ENCODE measurements at places on chromosomes 11 and 22.

DNA sequence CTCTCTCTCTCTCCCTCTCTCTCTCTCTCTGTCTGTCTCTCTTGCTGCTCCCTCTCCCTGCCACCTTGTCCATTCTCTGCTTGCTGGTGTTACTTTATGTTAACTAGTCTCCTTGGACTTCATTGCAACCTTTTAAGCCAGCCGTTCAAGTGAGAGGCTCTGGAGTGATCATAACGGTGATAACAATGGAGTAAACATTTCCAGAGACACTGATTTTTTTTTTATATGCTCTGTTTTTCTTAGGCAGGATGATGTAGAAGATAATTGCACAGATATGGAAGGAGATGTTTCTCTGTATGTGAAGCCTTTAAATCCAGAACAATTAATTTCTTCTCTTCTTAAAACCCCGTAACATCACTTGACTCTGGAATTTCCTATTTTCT lies 287.7 kb downstream of the TMEM135 start:
- DNase-seq = no peak

DNA sequence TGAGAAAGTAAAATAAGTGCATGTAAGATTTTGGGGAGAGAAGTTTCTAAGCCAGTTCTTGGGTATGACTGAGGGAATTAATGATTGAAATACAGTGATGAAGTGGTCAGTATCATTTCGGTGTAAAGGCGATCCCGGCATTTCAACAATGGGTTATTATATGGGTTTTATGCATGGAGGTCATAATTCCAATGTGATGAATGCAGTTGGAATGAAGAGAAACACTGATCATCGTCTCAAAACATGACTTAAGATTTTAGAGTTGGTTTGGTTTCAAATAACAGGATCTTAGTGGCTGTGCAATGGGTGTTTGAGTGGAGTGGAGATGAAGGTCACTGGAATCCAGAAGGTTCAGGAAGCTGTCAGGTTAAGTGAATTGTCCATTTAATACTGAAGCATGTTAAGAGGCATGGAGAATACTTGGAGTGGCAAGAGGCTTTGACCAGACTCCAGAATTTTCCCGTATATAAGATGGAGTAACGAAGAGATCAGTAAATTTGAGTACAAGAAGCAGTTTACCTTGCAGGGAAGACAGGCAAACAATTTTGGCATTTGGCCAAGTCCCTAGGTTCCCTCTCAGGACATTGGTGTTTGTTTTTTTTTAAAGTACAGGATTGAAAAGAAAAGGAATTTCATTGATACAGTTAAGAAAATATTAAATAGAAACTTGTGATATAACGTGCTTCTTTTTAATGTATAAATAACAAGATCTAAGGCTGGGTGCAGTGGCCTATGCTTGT lies 96.4 kb upstream of the BIRC3 start:
- no peak for DNase-seq

DNA sequence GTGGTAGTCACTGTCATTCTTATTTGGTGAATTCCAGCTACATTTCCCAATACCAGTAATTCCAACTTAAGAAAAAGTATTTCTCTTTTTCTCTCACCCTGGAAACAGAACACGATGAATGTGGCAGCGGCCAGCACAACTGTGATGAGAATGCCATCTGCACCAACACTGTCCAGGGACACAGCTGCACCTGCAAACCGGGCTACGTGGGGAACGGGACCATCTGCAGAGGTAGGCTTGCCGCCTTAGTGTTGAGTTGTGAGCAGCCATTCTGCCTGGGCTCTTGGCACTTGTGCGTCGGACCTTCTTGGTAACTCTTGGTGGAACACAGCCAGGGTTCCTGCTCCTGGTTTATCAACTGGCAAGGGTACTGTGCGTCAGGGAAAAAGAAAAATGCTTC lies 559.8 kb downstream of the NELL1 start:
- no peak for DNase-seq

GRCh38 chr11:62538470-62539237 lies 8.0 kb downstream of the AHNAK start:
- DNase-seq = no peak

DNA sequence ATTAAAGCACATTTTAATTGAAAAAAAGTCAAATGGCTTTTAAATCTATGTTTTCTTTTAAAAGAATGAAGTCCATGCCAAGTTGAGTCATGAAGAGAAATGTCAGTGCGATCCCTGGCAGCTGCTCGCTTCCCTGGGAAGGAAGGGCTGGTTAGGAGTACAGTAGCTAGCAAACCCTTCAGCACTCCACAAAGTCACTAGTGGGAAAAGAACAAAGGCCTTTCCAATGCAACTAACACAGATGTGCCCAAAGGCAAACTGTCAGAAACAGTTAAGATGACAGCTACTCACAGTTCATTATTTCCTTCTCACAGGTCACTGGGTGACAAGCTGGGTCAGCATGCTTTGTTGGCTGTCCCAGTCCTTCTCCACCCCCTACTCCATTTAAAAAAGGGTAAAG lies 308.7 kb downstream of the DCDC1 start:
- DNase-seq = no peak

- DNase-seq = no peak
Observed at GRCh38 chr11:117519590-117519989, 191.9 kb downstream of the CEP164 start.

GRCh38 chr11:121576531-121576930 lies 123.8 kb upstream of the SORL1-AS1 start:
- no peak for DNase-seq

- DNase-seq = no peak
Observed at GRCh38 chr11:2927121-2927800, 2.0 kb downstream of the PHLDA2 start.

GRCh38 chr22:46676881-46677280 lies 56.7 kb downstream of the GRAMD4 start:
- no peak for DNase-seq

DNA sequence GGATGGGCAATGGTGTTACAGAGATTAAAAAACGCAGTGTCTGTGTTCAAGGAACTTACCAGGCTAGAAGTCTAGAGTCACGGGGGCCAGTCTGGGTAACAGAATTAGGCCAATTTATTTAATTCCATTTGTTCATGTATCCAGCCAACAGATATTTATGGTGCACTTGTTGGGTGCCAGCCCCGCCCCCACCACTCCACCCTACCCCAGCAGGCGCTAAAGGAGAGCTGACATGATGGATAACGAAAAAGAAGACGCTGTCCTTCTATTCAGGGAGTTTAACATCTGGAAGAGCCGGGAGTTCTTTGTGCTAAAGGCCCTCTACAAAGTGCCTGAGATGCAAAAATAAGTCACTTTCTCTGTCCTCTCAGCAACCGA lies 1.1 kb upstream of the BMAL1 start:
- no peak for DNase-seq

- no peak for DNase-seq
Observed at GRCh38 chr22:28999510-28999909, 62.1 kb downstream of the C22orf31 start.

GRCh38 chr11:121807051-121807450 lies 309.0 kb downstream of the BLID start:
- DNase-seq = no peak

DNA sequence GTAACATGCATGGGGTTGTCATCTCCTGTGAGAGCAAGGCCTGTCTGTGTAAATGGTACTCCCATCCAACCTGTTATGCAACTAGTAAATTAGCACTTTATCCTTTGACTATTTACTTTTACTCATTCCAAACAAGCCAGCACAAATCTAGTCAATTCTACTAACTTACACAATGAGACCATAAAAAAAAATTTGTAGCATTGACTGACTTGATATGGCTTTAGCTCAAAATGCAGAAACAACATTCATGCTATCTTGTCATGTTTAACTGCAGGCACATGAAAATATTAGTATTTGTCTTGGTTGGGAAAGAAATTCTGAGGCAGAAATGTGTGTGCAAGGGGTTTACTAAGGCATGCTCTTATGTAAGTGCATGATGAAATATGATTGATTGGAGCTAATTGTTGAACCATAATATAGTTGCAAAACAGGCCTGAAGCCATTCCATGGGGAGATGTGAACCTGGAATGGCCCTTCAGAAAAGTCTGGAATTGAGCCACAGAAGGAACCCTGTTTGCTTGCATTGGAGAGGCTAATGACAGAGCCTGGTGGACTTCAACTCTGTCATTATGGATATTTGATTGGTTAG lies 2.5 kb downstream of the SLC22A25 start:
- no peak for DNase-seq

DNA sequence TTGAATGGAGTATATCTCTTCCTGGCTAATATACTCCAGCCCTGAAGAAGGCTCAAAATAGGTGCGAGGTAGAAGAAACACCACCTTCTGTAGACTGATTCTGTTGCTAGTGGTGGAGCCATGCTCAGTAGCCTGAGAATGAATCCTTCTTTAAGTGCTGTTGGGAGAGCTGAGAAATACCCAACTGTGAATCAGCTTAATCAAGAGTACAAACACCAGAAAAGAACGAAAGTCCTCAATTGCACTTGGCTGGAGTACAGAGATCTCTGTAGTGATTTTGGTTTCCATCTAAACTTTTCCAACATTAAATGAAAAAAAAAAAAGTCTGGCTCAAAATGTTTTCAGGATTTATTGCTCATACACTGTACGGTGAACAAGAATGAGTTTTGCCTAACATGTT lies 619.1 kb downstream of the METTL15 start:
- DNase-seq = no peak

GRCh38 chr11:85685820-85686459 lies at the start of gene CCDC89:
Gene CCDC89 (minus strand): TSS chr11:85686195. CDS start chr11:85686130, 65 bp downstream.
- no peak for DNase-seq

GRCh38 chr11:3088806-3089205 lies 31.6 kb upstream of the CARS1 start:
- no peak for DNase-seq

DNA sequence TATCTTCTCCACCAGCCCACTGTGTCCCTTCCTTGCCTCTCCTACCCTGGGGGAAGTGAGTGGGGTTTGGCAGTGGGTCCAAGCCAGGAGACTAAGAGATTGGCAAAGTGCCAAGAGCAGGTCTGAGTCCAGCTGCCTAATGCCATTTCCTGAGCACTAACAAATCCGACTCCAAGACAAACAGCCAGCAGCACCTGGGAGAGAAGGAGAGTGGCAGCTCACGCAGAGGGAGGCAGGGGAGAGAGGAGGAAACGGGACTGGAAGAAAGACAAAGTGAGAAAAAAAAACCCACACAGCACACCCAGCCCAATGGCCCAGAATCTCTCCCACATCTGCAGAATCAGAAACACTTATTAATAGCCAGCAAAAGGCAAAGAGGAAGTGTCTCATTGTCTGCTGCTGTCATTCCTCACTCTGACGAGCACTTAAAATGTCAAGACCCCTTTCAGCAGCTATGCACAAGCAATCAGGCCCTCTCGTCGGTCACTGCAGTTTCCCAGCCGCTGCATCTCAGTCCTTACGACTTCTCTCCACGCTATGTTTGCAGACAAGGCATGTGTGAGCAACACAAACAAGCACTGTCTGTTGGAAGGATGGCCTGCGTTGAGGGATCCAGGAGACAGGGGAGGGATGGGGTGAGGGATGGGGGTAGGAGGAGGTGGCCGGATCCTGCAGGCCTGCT lies 558.4 kb upstream of the CADM1 start:
- no peak for DNase-seq

GRCh38 chr11:16301462-16301861 lies 54.9 kb downstream of the SOX6 start:
- DNase-seq = no peak

DNA sequence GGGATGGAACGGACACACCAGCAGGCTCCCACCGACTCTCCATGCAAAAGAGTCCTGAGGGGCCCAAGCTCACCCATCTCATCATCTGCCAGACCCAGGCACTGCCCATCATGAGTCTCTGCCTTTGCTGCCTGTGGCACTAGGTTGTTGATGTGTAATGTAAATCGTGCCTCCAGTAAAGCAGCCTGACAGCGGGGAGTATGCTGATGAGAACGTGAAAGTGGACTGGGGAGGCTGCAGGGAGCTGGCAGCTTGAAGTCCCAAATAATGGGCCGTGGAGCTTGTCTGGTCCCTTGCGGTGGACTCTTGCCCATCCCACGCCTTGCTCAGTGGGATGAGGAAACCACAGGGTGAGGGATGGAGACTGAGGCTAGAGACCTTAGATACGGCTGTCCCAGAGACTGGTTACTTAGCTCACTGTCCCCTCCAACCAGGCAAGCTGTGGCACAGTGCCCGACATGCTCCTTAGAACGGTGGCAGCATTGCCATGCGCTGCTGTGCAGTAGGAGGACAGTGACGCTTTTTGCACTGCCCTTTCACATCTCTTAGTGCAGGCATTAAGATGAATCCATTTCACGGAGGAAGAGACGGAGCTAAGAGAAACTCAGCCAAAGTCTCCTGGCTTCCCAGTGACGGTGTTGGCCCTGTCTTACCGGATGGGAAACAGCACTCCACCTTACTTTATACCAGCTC lies 39.6 kb upstream of the PLET1 start:
- no peak for DNase-seq

GRCh38 chr11:63564784-63565350 lies 1.7 kb upstream of the PLAAT2 start:
- DNase-seq = no peak

DNA sequence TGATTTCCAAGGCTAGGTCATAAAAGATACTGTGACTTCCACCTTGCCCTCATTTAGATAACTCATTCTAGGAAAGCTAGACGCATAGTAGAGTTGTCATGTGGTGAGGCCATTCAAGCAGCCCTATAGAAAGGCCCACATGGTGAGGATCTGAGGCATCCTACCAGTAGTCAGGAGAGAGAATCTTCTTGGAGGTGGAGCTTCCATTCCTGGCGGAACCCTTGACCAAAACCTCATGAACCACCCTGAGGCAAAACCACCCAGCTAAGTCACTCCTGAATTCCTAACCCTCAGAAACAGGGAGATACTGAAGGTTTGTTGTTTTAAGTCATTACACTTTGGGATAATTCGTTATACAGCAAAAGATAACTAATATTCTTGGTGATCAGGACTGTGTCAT lies 2.9 kb upstream of the HDHD5 start:
- DNase-seq = no peak

- no peak for DNase-seq
Observed at GRCh38 chr11:94117871-94118270, 10.8 kb upstream of the PANX1 start.

GRCh38 chr22:23090457-23090835 lies 20.1 kb downstream of the GNAZ start:
- no peak for DNase-seq

- no peak for DNase-seq
Observed at GRCh38 chr11:10688401-10688800, 5.2 kb downstream of the IRAG1 start.

GRCh38 chr22:23035557-23036277 lies 34.6 kb upstream of the GNAZ start:
- no peak for DNase-seq

- no peak for DNase-seq
Observed at GRCh38 chr11:113400631-113401230, 13.2 kb downstream of the ANKK1 start.

DNA sequence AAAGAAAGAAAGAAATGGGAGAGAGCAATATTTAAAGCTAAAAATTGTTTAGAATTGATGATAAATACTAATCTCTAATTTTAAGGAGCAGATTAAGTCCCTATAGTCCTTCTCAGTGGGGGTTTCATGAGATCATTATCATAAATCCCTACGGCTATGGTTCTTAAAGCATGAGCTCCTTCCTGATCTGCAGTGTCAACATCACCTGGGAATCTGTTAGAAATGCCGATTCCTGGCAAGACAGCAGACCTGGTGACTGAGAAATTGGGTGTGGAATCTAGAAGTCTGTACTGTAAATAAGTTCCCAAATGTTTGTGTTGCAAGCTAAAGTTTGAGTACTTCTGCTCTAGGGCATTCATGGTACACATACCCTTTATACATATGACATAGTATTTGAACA lies 12.6 kb downstream of the HIKESHI start:
- no peak for DNase-seq

GRCh38 chr11:129234978-129235377 lies 42.9 kb upstream of the ARHGAP32 start:
- DNase-seq = no peak
